ENCODE measurements at places on chromosomes 7 and 10.

DNA sequence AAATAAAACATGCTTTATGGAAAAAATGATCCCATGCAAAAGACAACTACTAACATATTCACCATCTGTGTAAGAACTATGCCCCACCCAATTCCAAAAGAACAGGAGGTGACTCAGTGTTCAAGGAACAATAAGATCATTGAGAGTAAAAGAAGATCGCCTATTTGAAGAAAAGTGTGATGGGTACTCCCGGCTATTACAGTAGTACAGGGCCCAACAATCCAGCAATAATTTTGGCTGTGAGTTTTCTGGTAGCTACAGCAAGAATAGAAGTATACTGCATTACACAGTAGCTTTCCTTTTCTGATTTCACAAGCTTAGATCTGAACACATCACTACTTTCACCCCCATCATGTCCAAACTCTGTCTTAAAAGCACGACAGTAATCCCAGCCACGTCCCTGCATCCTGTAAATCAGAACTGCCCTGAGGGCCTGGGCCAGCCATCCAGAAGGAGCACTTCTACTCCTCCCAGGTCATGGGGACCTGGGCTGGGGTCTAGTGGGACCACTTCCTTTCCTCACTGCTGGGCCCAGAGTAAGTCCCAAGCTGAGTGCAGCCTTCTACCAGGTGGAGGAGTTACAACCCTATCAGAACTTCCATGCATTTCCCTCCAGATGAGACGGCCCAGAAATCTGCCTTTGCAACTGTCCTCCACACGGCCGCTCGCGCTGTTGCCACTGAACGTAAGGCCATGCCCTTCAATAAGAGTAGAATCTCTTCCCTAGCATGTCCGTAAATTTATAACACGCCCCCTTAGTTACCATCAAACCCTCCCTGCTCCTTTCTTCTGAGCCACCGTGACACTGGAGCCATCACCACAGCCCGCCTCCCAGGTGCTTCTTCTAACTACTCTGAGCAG lies 7.9 kb downstream of the ESYT2 start:
- no peak for DNase-seq

DNA sequence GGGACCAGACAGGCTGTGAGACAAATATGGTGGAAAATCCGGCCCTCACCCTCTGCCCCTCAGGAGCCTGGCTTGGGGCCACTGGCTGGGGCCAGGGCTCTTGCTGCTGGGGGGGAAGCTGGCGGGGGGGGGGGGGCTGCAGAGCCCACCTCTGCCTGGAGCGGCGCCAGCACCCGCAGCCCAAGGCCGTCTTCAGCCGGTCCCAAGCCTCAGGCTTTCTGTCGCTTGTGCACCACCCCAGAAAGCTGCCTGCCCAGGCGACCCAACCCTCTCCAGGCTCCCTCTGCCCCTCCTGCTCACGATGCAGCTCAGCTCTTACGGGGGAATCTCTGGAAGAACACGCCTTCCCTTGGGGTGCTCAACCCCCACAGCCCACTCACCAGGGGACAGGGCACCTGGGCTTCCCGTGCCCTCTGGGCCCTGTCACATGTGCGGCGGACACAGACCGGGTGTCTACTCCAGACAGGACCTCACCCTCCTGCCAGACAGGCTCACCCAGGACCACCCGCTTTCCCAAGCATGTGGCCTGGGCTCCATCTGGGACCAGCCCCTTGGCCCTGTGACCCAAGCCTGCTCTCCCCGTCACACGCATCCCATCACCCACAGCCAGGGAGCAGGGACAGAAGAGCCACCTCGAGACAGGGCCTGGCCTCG lies 43.9 kb downstream of the DPYSL4 start:
- DNase-seq, result no peak

DNA sequence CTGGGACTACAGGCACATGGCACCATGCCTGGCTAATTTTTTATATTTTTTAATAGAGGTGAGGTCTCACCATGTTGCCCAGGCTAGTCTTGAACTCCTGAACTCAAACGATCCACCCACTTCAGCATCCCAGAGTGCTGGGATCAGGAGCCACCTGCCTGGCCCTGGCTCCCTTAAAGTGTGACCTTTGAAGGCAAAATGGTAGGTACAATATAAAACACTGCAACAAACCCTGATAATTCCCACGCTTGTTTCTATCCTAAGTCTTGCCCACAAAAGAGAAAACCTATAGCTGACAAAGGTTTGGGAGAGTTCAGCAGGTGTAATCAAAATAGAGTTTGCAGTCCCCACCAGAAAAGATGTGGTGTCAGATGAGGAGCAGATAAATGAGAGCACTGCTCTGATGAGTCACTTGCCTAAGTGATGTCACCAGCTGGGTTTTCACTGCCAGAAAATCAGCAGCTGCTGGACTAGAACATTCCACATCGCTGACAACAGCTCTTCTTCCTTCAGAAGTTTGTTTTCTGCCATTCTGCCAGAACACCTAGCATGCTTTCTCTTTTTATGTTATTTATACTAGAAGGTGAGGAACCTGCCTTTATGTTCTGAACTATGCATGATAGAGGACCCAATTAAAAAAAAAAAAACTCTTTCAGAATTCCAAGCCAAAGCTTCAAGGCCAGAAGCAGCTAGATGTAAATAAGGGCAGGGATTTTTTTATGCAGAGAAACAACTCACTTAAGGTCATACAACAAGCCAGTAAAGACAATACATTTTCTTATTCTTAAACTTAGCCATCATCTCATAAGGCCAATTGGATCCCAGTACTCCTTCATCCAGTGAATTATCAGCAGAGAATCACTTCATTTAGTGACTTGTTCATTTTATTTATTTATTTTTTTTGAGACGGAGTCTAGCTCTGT lies 18.0 kb downstream of the PURB start:
- peak; percentile 67 for DNase-seq

- no peak for DNase-seq
Observed at GRCh38 chr7:39745320-39745719, 121.9 kb downstream of the RALA start.

DNA sequence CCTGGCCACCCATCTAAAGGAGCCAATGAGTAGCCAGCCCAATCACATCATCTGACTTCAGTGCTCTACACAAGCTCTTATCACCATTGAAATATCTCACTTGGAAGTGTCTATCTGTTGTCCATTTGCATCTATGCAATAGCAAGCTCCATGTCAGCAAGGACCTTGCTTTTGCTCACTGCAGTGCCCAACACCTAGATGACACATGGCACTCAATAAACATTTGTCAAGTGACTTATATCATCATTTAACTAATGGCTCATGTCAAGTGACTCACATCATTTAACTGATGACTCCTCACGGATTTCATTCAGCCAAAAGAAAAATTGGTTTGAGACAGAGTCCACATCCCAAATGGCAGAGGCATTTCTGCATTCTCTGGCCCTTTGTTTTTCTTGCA lies 92.9 kb upstream of the ADAM12 start:
- DNase-seq, result no peak

- no peak for DNase-seq
Observed at GRCh38 chr10:44990302-44990655, 10.4 kb upstream of the ZNF22 start.

GRCh38 chr10:126210051-126210651 lies 178.1 kb downstream of the ADAM12 start:
- no peak for DNase-seq

GRCh38 chr7:40204581-40204980 lies 69.8 kb downstream of the SUGCT start:
- DNase-seq, result no peak

DNA sequence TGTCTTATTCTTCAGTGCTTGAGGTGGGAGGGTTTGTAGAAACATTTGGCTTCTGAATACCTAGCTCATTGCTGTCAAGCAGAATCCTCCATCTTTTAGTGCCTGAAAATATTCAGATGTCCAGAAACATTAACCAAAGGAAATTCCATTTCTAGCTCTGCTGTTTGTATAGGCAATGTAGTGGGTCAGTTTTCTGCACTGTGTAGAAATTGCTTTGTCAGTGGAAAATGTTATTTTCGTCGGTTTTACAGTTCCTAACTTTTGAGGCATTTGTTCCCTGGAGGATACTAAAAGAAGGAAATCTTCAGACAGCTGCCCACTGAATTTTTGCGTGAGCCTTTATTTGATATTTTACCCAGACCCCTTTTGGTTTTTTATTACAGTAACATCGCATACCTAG lies 143.4 kb downstream of the TPST1 start:
- no peak for DNase-seq

DNA sequence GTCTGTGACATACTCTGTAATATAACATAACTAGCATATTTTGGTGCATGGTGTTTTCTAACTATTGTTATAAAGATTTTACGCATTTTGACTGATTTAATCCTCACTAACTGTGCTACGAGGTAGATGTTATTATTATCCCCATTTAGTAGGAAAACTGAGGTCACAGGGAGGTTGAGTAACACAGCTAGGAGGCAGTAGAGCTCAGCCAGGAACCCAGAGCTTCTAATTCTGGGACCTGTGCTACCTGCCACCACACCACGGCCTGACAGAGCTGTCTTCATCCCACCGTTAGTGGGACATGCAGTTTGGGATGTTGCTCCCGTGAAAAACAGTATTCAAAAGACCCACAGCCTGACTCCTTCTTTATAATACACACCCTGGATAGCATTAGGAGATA lies 962.5 kb downstream of the CNTNAP2 start:
- no peak for DNase-seq

- DNase-seq, result peak; percentile 15
Observed at GRCh38 chr7:11831736-11832495, at the start of gene THSD7A. Gene THSD7A, minus strand, starts transcription at chr7:11832198. Its CDS starts 252 bp downstream, at chr7:11831946.

DNA sequence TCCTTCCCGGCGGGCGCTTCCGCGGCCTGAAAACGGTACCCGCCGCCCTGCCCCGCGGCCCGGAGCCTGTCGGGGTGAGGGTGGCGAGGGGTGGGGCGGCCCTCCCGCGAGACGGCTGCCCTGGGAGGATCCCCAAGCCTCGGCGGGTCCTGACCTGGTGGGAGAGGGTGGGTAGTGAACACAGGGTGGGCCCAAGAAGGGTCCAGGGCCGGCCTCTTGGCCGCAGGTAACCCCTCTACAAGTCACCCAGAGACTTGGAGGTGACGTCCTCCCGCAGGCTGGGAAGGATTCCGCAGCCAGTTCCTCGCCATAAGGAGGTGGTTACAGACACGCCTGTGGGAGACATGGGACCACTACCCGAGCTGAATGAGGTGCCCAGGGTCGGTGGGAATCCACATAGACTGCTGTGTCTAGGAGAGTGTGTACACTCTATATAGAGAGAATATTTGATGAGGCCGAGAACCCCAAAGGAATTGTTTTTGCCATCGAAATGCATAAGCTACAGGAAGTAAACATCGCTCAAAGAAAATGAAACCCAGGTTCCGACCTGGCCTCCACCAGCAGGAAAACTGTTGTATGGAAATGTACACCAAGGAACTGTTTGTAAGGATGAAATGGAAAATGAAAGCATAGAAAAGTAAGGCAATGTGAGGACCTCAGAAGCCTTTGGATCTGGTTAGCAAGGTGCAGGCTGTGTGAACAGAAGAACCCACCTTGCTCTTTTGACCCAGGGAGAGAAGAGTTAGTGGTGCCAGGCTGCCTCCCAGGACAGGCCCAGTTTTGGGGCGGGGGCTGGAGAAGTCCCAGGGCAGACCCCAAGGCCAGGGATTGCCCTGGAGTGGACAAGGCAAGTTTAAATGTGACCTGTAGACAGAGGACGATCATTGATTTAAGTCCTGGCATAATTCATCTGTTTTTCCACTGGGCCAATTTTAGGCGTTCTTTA lies 659 bp downstream of the OPTN start:
- DNase-seq, result peak; percentile 32

GRCh38 chr7:30185496-30185895 lies 50.7 kb downstream of the MTURN start:
- DNase-seq, result no peak

DNA sequence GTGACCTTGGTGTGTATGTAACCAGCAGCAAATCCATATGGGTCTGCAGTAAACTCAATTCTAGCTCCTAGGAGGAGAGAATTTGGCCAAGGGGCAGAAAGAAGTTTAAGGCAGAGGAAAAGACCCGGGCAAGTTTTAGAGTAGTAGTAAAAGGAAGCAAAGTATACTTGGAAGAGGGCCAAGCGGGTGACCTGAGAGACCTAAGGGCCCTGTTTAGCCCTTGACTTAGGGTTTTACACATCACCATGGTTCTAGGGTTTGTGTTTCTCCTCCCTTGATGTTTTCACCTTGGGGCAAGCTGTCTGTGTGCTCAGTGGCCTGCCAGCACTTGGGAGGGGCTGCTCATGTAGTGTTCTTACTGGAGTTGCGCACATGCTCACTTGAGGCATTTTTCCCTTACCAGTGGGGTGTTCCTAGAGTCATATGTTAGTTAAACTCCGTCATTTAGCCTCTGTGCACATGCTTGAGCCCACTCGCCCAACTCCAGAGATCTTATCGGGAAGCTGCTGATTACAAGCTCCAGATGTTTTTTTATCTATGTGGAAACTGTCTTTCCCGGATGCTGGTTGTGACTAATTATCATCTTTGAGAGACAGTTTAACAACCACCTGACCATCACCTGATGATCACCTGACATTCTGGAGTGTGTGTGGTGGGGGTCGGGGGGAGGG lies 137.6 kb upstream of the PRSS1 start:
- peak; percentile 33 for DNase-seq

DNA sequence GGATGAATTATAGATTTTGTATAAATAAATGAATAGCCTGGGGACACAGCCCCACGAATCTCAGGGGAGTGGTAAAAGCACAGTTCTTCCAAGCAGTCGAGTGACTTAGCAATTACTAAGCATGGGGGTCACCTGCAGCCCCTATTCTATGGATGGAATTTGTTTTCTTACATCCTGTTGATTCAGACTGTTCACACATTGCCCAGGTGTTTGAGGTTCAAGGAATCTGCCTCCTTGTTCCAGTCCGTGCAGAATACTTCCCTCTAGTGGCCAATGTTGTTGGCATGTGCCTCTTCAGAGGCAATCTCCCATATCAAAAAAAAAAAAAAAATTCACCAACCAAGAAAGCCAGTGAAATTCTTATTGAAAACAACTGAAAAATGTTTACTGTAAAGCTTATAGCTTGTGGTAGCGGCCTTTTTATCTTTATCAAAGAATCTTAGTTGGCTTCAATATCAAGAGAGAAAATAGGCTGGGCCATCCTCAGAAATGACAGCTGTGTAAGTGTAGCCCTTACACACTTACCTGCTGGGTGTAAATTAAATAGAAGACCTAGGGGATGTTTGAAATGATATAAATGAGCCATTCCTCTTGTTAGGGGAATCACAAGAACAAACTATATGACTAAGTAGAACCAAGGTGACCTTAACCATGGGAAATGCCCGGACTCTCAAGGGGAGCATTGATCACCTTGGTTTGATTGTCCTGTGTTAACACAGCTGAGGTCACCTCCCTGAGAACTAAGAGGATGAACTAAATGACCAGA lies 7.8 kb downstream of the LIPM start:
- DNase-seq, result peak; percentile 45

DNA sequence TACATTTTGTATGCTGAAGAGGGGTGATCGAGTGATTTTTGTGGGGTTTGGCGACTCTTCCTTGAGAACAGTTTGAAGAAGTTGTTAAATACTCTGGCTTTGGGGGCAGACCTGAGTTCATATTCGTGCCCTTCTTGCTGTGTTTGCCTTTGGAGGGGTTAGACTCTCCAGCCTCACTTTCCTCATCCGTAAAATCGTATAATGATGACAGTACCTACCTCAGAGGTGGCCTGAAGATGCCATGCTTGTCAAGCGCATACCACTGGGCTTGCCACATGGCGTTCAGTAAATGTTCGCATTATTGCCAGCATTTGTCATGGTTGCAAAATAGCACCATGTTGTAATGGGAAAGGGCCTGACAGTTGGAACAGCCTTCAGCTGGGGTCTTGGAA lies 1.3 kb downstream of the STK17A start:
- DNase-seq, result peak; percentile 69

Data from RPMI8226 (cell line).